CD4-positive, alpha-beta T cell treated with Interleukin-1 beta for 1 hour (primary cell): ENCODE measurements at places on chromosomes 2 and 18.
A peak's percentile ranks its signal among the peaks of the same experiment; 100 is the strongest.

DNA sequence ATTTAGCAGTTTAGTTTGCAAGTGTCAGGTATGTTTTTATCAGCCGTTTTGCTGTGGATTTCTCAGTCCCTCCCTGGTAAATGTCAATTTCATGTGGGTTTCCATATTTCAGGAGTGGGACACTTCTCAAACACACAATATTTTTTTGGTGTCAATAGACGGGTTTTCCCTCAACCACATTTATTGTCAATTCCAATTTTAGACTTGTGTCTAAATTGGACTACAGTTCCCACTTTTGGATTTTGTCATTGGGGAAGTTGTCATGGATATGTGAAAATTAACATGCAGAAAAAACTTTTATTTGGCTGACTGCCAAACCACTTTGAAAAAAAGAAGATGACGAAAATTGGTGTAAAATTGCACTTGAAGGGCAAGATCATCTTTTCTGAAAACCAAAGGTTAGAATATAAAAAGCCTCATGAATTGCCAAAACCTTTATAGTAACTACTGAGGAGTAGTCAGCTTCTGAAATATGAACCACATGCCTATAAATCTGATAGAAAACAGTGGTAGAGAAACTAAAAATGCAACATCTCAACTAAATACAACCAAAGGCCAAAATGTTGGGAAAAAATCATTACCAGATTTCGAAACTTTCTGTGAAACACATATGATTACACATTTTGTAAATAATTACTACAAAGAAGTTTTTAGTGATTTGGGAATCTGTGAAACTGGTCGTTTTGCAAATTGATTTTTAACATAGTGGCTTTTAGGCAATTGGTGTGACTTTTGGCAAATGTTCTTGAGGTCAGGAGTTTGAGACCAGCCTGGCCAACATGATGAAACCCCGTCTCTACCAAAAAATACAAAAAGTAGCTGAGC, 106.4 kb downstream of the BCL2L11 start:
- no peak for DNase-seq

DNA sequence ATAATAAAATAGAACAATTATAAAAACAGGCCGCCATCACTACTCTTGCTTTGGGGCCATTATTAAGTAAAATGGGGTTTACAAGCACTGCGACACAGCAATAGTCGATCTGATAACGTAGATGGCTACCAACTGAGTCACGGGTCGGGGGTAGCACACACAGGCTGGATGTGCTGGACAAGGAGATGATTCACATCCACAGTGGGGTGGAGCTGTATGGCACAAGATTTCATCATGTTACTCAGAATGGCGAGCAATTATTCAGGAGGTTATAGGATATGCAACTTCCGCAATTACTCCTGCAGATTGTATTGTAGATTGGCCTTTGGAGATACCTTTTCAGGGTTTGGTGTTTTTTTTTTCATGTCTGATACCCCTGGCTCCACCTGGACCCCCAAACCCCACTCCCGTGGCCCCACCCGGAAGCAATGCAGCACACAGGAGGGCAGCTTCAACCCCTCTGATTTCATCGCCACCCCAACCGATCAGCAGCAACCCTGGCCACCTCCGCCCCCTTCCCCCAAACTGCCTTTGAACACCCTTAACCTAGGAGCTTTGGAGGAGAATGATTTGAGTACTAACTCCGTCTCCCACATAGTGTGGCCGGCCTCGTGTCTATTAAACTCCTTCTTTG, 21.4 kb upstream of the MLPH start:
- DNase-seq = no peak

DNA sequence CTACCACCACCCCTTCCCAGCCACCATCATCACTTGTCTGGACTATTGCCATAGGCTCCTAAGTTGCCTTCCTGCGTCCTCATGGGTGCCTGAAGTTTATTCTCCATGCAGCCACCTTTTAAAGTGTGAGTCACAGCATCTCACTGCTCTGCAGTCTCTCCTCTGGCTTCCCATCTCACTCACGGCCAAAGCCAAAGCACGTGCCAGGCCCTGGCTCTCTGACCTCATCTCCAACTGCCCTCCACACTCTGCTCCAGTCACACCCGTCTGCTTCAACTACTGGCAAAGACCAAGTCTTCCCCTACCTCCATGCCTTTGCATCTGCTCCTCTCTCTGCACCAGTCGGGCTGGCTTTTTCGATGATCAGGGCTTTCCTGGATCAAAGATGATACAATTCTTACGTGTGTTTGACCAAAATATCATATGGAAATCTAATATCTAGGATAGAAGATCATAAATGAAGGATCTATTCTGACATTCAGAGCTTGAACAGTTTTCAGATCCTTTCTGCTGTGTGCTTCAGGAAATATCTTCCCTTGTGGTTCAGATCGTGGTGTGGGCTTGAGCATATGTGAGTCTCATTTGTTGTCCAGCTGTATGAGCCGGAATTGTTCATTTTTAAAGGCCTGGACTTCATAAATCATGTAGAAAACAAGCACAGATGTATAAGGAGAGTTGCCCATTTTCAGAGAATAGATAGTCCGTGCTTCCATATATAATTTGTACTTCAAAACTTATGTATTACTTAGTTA, 175.6 kb downstream of the PRKCE start:
- DNase-seq = no peak

DNA sequence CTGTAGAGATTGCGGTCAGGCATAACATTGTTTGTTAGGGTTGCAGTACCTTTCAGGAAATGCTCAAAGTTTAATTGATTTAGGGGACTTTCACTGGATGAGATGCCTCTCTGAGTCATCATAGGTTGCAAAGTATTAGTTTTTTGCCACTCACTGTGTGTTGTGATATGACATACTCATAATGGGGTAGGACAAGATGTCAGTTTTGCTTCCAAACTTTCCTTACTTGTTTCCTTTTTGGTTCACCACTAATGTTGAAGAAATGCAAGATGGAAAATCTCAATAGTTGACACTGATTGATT, 35.0 kb upstream of the PTH2R start:
- no peak for DNase-seq

GRCh38 chr2:160261732-160262131, 61.7 kb upstream of the ITGB6 start:
- DNase-seq = no peak

GRCh38 chr2:15009681-15010080, 377.2 kb downstream of the LRATD1 start:
- DNase-seq = no peak

DNA sequence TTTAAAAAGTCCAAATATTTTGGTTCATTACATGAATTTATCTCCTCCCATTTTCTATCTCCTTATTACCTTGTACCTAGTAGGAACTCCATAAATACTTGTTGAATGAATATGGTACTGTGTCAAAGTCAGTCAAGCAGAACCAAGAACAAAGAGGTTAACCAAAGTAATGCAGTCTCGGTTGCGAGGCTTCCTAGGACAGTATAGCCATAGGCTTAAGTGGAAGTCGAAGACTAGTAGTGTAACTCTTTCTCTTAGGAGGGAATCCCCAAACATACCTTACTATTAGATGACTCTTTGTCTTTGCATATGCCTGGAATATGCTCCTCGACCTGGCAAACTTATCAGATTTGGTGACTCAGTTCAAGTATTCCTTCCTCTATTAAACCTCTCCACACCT, 4.8 kb downstream of the LIPT1 start:
- DNase-seq = no peak

GRCh38 chr2:5824126-5824525, 131.9 kb downstream of the SOX11 start:
- DNase-seq = no peak

DNA sequence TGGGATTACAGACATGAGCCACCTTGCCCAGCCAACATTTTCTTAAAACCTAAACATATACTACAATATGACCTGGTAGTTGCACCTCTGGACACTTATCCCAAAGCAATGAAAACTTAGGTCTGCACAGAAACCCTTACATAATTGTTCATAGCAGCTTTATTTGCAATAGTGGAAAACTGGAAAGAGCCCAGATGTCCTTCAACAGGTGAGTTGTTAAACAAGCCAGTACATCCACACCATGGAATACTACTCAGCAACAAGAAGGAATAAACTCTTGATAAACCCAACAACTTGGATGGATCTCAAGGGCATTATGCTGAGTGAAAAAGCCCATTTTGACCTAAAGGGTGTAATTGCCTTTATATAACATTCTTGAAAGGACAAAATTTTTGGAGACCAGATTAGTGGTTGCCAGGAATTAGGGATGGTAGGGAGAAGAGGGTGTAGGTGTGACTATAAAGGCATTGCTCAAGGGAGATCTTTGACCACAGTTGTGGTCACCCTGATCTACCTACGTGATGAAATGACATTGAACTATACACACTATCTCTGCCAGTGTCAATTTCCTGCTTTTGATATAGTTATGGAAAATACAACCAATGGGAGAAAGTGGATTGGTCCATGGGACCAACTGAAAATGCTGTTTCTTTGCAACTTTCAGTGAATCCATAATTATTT, 11.9 kb upstream of the AMMECR1L start:
- DNase-seq = no peak

GRCh38 chr2:239866350-239866749, 158.8 kb downstream of the NDUFA10 start:
- no peak for DNase-seq

- no peak for DNase-seq
These were observed 146.7 kb downstream of the MREG start for GRCh38 chr2:215866606-215867005.

DNA sequence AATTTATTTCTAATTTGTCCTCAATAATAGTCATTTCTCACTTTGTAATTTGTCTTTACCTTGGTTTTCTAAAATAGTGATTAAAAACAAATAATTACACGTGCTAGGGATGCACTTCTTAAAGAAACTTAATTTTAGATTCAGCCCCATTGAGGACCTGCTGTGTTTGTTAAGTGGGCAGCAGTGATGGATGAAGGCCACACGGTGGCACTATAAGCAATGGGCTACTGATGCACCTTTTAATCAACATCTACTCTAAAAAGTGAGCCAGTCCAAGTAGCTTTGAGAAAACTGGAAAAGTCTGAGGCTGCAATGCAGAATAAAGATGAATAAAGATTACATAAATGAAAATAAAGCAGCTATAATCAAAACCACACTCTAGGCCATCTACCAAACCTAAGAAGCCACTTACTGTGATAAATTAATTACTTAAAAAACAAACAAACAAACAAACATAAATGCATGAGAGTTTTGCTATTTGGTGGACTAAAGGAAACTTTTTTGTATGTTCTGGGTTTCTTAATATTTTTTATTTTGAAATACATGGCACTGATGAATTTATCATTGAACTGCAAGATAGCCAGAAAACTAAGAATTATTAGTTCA, 89.3 kb downstream of the PDE11A start:
- DNase-seq = peak; percentile 1

DNA sequence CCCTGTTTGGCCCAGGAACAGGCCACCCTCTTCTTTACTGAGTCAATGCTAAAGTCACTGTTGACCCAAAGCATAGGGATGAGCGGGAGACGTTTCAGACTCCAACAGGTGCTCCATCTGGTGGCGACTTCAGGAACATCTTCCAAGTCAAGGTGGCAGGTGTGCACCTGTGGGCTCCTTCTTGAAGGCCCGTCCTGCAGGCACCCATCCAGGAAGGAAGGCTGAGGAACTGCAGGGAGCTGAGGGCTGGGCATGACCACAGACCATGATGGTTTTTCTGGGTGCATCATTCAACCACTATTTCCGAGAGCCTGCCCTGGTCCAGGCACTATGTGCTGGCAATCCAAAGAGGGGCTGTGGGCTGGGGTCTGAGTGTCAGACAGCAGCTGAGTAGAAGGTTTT, 142.8 kb downstream of the NDUFA10 start:
- DNase-seq = peak; percentile 65

- DNase-seq = no peak
These were observed 19.3 kb downstream of the SPEG start for GRCh38 chr2:219453671-219454590.

DNA sequence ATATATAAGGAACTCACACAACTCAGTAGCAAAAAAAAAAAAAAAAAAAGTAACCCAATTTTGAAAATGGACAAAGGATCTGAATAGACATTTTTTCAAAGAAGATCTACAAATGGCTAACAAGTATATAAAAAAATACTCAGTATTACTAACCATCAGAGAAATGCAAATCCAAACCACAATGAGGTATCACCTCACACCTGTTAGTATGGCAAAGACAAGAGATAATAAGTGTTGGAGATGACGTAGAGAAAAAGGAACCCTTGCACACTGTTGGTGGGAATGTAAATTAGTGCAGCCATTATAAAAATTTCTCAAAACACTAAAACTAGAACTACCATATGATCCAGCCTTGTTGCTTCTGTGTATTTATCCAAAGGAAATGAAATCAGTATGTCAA, 5.8 kb upstream of the CNDP1 start:
- no peak for DNase-seq

GRCh38 chr2:236823041-236823629, 253.5 kb downstream of the ACKR3 start:
- DNase-seq = no peak

DNA sequence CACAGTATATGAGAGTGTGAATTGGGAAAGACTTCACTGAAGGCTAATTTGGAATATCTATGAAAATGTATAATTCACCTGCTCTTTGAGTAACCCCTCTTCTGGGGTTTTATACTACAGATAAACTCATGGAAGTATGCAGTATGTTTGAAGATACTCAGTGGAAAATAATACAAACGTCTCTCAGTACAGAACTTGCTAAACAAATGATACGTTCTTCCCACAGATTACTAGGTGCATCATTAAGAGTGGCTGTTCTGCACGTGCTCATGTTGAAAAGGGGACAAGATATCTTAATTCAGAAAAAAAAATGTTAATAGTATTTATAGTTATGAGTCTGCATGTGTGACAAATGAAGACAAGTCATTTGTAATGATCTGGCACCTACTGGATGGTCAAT, 70.2 kb upstream of the EPAS1 start:
- no peak for DNase-seq

DNA sequence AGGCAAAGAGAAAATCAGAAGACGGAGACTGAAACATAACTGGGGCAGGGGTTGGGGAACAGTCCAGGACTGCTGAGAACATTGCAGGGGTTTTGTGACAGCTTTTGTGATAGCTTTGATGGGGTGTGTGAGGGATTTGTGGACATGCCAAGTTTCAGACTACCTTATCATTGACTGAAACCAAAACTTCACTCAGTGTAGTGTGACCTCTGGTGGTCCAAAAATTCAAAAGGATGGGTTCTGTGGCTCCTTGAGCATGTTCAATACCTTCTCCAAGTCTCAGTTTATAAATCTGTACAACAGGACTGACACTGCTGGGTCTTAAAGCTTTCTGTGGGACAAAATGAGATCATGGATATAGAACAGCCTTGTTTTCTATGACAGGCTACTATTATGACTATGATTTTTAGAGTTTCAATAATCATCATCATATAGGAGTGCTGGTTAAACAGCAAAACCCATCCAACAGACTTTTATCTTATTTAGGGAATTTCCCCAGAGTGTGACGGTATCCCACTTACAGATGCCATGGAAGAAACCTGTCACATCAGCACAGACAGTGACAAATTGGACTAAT, 259.2 kb upstream of the SLC14A2 start:
- no peak for DNase-seq

GRCh38 chr2:100756704-100757103, 63.2 kb upstream of the NPAS2 start:
- no peak for DNase-seq
